Peyer's patch (tissue), 4 donors: ENCODE measurements at places on chromosomes 16 and 17. TPM values are rescaled to one million over a fixed set of nuclear protein-coding genes. Genes with fewer than 3 reads are reported as not detected.

- DNase-seq = no peak
- no peaks in the 10 kb centered on the region for H3K36me3 ChIP-seq
- H3K27ac ChIP-seq = no peak overlapping the region
Measured at GRCh38 chr17:63116967-63117830, 151.2 kb downstream of the TANC2 start.

GRCh38 chr16:67675999-67676398 is 9.4 kb downstream of the C16orf86 start:
- H3K36me3 ChIP-seq = no peaks in the 10 kb centered on the region
- no peak overlapping the region for H3K4me3 ChIP-seq
- H3K27ac ChIP-seq = no peak overlapping the region

GRCh38 chr16:70657956-70658355 is 11.6 kb downstream of the IL34 start:
- H3K36me3 ChIP-seq = no peaks in the 10 kb centered on the region
- no peak overlapping the region for H3K4me3 ChIP-seq
- no peaks in the 10 kb centered on the region for H3K27me3 ChIP-seq
- H3K4me1 ChIP-seq = peaks cover 23% of the 10 kb centered on the region
- H3K27ac ChIP-seq = no peak overlapping the region

DNA sequence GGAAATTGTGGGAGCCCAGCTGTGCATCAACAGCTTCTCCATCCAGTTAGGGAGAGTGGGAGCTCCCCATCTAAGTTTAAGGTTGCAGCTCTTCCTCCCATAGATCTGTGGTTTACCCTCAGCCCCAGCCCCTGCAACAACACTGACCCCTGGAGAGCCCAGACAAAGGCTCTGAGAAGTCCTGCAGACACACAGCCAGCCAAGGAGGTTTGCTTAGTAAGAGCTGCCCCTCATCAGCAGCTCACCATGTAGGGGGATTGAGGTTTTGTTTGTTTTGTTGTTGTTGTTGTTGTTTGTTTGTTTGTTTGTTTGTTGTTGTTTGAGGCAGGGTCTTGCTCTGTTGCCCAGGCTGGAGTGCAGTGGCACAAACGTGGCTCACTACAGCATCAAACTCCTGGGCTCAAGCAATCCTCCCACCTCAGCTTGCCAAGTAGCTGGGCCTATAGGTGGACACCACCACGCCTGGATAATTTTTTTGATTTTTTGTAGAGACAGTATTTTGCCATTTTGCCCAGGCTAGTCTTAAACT is 138.6 kb downstream of the CLEC16A start:
- no peak for DNase-seq
- H3K27ac ChIP-seq = no peak overlapping the region
- H3K4me1 ChIP-seq = peaks cover 7% of the 10 kb centered on the region
- no peaks in the 10 kb centered on the region for H3K27me3 ChIP-seq
- no peaks in the 10 kb centered on the region for H3K36me3 ChIP-seq

DNA sequence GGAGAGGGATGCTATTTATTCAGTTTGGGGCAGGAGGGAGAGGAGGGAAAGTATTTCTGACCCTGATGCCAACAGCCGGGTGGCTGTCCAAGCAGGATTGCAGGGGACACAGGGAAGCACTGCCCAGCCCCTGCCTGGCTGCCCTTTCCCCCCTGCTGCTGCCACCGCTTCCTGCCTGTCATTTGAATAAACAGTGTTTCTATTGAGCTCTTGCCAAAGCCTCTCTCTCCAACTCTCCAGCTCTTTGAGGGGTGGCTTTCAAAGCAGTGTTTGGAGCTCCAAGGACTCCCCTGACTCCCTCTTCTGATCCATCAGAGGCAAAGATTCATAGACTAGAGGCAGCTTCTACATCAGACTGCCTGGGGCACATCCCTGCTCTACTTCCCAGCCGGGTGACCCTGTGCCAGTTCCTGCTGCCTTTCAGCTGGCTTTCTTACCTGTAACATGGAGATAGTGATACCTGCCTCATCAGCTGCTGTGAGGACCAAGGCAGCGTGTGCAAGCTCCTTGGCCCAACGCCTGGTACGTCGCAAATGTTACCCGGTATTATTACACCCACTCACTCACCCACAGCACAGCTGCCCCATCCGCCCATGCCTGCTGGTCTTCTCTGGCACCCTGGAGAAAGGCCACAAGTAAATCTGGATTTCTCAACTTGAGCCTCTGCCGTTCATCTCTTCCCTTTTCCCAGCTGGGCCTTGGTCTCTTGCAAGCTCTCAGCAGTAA is 9.5 kb downstream of the PROCA1 start:
- H3K27ac ChIP-seq = no peak overlapping the region
- DNase-seq = no peak
- H3K27me3 ChIP-seq = no peaks in the 10 kb centered on the region
- no peaks in the 10 kb centered on the region for H3K36me3 ChIP-seq

- DNase-seq = no peak
- H3K27me3 ChIP-seq = no peaks in the 10 kb centered on the region
- H3K36me3 ChIP-seq = no peaks in the 10 kb centered on the region
- H3K27ac ChIP-seq = no peak overlapping the region
- H3K4me3 ChIP-seq = no peak overlapping the region
Measured at GRCh38 chr16:49964973-49965372, 60.1 kb upstream of the CNEP1R1 start.

- H3K27me3 ChIP-seq = no peaks in the 10 kb centered on the region
- DNase-seq = no peak
- no peak overlapping the region for H3K4me3 ChIP-seq
- H3K36me3 ChIP-seq = no peaks in the 10 kb centered on the region
- no peak overlapping the region for H3K27ac ChIP-seq
Measured at GRCh38 chr16:88910284-88911135, 44.0 kb upstream of the PABPN1L start.

- no peak overlapping the region for H3K4me3 ChIP-seq
- peaks cover 9% of the 10 kb centered on the region for H3K4me1 ChIP-seq
- no peak for DNase-seq
- H3K27ac ChIP-seq = no peak overlapping the region
- no peaks in the 10 kb centered on the region for H3K27me3 ChIP-seq
Measured at GRCh38 chr16:57367116-57367752, 5.1 kb upstream of the CX3CL1 start.

- no peak for DNase-seq
- peaks cover 15% of the 10 kb centered on the region for H3K4me1 ChIP-seq
- no peaks in the 10 kb centered on the region for H3K27me3 ChIP-seq
- no peak overlapping the region for H3K27ac ChIP-seq
- H3K4me3 ChIP-seq = no peak overlapping the region
Measured at GRCh38 chr16:23871924-23872323, 36.1 kb downstream of the PRKCB start.

- no peaks in the 10 kb centered on the region for H3K27me3 ChIP-seq
- peak overlapping the region; percentile 57 for H3K27ac ChIP-seq
- no peaks in the 10 kb centered on the region for H3K4me1 ChIP-seq
- peak; percentile 93 for DNase-seq
- H3K36me3 ChIP-seq = no peaks in the 10 kb centered on the region
Measured at GRCh38 chr16:85422632-85423550, 190.2 kb upstream of the GSE1 start.

DNA sequence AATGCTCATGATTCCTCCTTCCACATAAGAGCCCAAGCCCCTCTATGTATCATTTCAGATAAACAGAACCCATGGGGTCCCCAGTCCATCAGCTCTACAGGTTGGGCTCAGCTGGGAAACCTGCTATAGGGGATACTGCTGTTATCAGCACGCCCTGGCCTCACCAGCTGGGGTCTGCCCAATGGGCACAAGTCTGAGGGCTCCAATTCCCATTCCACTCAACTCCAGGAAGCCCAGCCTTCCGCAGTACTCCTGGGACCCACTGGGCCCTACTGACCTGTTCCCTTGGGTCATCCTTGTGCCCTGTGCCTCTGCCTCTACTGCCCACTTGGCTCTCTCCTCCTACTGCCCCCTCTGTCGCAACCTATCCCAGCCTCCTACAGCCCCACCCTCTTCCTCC is 16.2 kb upstream of the XYLT2 start:
- H3K27ac ChIP-seq = no peak overlapping the region
- no peaks in the 10 kb centered on the region for H3K36me3 ChIP-seq
- no peaks in the 10 kb centered on the region for H3K4me1 ChIP-seq

DNA sequence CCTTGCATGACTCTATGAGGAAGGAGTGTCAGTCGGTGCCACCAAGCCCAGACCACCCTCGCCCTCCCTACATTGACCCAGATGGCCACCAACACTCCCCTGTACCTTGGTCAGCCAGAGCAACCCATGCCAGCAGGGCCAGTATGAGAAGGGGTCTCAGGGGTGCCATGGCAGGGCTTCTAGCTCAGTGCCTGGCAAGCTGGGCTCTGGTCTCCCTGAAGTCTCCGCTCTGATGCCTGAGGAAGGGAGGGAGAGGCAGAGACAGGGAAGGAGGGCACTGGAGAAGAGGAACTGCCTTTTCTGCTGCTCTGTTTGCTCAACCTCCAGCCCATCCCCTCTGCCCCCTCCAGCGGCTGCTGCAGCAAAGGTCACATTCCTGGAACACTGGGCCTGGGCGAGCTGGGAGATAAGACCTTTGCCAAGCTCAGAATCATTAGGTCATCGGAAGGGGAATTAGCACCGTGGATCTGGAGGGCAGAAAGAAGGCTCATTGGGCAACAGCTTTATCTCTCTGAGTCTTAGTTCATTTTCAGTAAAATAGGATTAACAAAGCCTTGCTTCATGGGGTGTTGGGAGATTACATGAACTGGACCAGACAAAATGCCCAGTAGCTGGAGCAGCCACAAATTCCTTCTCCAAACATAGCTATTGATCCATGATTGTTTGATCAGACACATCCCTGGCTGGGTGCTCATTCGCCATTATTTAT is at the start of gene VTN:
Gene VTN, minus strand, starts transcription at position 273 of the 709 bp plus-strand sequence. Its CDS starts 104 bp downstream, at position 169.
- peak within 1 kb of the TSS; percentile 78 for H3K27ac ChIP-seq
- DNase-seq = no peak
- H3K4me1 ChIP-seq = peaks cover 33% of the 10 kb centered on the region
- peak within 1 kb of the TSS; percentile 64 for H3K4me3 ChIP-seq
- H3K27me3 ChIP-seq = no peaks in the 10 kb centered on the region

- H3K27ac ChIP-seq = no peak overlapping the region
- no peaks in the 10 kb centered on the region for H3K36me3 ChIP-seq
- H3K27me3 ChIP-seq = no peaks in the 10 kb centered on the region
- H3K4me1 ChIP-seq = peaks cover 5% of the 10 kb centered on the region
Measured at GRCh38 chr16:66491716-66492064, 58.2 kb downstream of the TK2 start.

DNA sequence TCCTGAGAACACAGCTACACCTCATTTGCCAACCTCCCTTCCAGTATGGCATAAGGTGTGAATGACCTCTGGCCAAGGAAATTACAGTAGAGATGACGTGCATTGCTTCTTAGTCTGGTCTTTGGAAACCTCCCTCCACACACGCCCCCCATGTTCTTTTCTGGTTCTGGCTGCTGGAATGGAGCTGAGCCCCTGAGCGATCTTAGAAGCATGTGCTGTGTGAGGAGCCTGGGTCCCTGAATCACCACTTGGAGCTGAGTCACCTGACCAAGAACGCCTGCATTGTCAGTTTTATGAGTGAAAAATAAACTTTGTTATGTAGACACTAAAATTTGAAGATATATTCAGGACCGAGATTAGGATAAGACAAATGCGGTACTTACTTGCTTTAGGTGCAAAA is 51.4 kb downstream of the HS3ST3A1 start:
- no peaks in the 10 kb centered on the region for H3K36me3 ChIP-seq
- no peaks in the 10 kb centered on the region for H3K4me1 ChIP-seq
- no peak overlapping the region for H3K4me3 ChIP-seq
- no peak overlapping the region for H3K27ac ChIP-seq

GRCh38 chr16:60907645-60908044 is 1128.6 kb downstream of the CDH8 start:
- no peak overlapping the region for H3K27ac ChIP-seq
- H3K27me3 ChIP-seq = no peaks in the 10 kb centered on the region
- H3K4me1 ChIP-seq = no peaks in the 10 kb centered on the region
- no peak overlapping the region for H3K4me3 ChIP-seq
- no peak for DNase-seq

DNA sequence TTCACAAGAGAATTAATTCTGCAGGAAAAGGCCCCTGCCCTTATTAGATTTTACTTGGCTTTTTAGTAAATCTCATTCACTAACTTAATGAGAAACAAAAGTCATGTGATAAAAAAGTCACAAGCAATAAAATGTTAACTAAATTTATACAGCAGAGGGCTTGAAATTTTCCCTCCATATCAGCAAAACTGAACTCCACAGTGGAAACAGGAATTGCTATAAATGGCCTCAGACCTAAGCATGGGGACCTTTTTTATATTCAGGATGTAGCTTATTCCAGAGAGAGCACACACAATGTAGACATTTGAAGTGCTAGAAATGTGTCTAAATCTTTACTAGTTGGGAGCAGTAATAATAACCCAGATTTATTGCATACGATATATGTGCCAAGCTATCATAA is 291.5 kb downstream of the C16orf95 start:
- no peak overlapping the region for H3K27ac ChIP-seq
- H3K36me3 ChIP-seq = no peaks in the 10 kb centered on the region
- no peaks in the 10 kb centered on the region for H3K4me1 ChIP-seq
- no peaks in the 10 kb centered on the region for H3K27me3 ChIP-seq
- DNase-seq = no peak
- H3K4me3 ChIP-seq = no peak overlapping the region

GRCh38 chr16:55711959-55712876 is 56.4 kb downstream of the SLC6A2 start:
- no peaks in the 10 kb centered on the region for H3K27me3 ChIP-seq
- peak; percentile 37 for DNase-seq
- no peak overlapping the region for H3K27ac ChIP-seq
- no peaks in the 10 kb centered on the region for H3K36me3 ChIP-seq

DNA sequence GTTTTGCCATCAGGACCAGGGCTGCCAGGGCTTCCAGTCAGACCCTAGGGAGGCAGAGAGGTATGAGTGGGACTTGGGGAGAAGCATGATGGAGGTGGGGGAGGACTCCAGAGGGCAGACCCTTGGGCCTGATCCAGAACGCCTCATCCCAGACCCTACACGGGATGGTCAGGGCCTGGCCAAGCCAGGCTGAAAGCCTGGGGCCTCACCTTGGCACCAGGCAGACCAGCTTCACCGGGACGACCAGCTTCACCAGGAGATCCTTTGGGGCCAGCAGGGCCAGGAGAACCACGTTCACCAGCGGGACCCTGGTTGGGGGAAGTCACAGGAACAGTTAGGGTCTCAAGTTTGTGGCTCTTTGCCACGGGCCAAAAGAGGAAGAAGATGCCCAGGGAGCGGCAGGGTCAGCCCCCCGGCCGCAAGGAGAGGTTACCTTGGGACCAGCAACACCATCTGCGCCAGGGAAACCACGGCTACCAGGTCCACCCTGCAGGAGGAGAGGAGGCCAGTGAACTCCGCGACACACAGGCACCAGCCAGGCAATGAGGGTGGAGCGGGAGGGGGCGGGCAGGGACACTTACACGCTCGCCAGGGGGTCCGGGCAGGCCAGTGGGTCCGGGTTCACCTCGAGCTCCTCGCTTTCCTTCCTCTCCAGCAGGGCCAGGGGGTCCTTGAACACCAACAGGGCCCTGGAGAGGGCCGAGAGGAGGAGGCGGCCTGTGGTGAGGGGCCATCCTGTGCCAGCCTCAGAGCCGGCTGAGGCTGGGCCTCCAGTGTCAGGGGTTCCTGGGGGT is 7.1 kb downstream of the COL1A1 start:
- no peaks in the 10 kb centered on the region for H3K27me3 ChIP-seq
- H3K36me3 ChIP-seq = no peaks in the 10 kb centered on the region
- H3K4me3 ChIP-seq = no peak overlapping the region
- H3K27ac ChIP-seq = no peak overlapping the region

Gene KLHL10
- not detected for total RNA-seq

Gene ZNF469
- total RNA-seq = 0.80 TPM

Gene BCKDK
- total RNA-seq = 43.4 TPM

Gene MPDU1
- 236 TPM for total RNA-seq

Gene ZNF287
- 0.70 TPM for total RNA-seq
